ENCODE measurements at places on chromosomes 6 and 20.

- no peak for DNase-seq
Measured at GRCh38 chr20:45918779-45919537, 7.0 kb upstream of the PLTP start.

GRCh38 chr20:52047811-52048764, 143.5 kb downstream of the ZFP64 start:
- DNase-seq, result no peak

DNA sequence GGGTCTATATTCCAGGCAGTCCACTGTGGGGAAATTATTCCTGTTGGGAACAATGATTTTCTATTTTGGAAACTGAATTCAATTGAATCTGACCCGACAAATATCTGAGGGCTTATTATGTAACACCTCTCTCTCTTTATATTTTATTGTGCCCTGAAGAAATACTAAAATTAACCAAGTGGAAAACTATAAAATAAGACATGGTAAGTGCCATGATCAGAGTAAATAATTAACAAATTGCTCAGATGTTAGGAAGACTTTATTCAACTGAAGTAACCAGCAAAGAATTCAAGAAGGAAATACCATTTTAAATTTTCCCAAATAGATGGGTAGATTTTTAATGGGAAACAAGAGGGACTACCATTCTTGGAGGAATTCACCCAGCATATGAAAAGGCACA, 632.9 kb downstream of the MAFB start:
- no peak for DNase-seq

- no peak for DNase-seq
Measured at GRCh38 chr6:144711661-144712060, 426.5 kb downstream of the UTRN start.

DNA sequence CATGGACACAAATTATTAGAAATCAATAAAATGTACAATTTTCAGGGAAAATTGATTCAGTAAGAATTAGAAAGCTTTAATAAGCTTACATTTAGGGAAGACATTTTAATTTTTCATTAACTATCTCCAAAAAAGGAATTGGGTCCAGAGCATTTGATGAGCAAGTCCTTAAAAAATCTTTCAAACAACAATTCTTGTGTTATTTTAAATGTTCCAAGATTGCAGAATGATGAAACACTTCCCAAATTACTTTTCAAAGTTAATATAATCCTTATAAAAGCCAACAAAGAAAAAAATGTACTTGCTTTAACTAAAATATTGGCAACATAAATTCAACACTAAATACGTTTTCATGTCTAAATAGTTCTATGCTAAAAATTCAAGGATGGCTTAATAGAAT, 102.0 kb downstream of the ADAT2 start:
- DNase-seq, result no peak

- no peak for DNase-seq
Measured at GRCh38 chr6:34218691-34219090, 18.0 kb upstream of the HMGA1 start.

- no peak for DNase-seq
Measured at GRCh38 chr20:5967469-5967868, 17.0 kb downstream of the MCM8 start.

DNA sequence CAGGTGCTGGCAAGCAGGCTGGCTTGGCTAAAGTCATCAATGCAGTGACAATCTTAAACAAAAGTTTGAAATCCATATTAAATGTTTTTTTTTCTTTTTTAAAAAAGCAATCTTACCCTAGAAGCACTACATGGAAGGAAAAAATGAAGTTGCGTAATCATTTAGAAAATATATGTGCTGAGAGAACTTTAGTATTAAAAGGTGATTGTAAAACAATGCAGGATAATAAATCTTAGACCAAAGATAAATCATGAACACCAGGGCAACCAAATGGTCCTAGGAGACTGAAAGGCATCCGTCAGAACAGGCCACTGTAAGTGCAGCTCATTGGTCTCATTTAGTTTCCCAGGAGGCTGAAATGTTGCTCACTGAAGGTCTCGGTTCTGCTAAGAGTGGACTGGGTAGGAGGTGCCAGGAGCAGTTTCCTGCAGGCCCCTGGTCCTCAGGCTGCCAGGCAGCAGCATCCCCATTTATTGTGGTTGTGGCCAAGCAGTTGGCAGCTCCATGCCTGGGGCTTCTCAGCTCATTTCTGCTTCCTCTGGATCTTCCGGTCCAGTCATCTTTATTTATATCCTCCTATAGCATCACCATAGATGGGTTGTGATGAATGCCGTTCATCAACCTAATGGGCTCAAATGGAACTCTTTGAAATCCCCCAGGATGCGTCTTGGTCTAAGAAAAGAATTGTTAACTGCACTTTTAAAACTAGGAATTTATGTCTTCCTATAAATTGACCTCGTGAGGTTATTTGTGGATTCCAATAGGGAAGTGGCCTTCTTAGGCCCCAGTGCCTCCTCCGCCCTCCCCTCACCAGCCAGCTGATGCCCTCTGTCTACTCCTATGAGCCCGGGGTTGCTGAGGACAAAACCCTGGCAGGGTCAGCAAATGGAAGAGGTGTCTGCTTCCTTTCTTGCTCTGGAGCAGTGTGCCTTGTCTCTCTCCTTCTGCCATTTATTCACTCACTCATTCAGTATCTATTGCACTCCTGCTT, 269.0 kb downstream of the UST start:
- no peak for DNase-seq

DNA sequence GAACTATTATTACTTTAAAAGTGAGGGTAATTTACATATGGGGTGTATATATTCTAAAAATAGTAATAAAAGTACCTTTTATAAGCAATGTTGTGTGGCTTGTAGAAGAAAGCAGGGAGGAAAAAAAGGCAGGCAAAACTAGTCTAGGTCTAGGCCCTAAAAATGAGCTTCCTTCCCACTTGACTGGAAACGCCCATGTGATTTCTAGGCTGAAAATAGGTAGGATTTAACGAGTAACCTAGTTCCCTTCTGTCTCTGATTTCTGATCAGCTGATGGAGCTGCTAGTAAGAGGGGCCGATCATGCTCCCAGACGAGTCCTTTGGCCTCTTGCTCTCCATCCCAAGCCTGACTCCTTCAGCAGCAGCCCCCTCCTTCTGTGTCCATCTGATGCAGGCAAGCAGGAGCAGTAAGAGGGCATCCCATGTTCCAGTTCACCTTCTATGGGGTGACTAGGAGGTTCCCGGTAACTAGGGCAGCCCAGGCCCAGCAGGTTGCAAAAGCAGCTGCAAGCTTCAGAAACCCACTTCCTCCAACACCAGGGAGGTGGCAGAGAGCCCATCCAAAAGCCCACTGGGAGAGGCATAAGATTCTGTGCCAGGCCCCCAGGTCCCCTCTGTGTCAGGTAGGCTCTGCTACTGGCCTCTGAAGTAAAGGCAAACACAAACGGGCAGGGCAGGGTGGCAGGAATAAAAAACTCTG, 24.4 kb downstream of the TBC1D20 start:
- no peak for DNase-seq

DNA sequence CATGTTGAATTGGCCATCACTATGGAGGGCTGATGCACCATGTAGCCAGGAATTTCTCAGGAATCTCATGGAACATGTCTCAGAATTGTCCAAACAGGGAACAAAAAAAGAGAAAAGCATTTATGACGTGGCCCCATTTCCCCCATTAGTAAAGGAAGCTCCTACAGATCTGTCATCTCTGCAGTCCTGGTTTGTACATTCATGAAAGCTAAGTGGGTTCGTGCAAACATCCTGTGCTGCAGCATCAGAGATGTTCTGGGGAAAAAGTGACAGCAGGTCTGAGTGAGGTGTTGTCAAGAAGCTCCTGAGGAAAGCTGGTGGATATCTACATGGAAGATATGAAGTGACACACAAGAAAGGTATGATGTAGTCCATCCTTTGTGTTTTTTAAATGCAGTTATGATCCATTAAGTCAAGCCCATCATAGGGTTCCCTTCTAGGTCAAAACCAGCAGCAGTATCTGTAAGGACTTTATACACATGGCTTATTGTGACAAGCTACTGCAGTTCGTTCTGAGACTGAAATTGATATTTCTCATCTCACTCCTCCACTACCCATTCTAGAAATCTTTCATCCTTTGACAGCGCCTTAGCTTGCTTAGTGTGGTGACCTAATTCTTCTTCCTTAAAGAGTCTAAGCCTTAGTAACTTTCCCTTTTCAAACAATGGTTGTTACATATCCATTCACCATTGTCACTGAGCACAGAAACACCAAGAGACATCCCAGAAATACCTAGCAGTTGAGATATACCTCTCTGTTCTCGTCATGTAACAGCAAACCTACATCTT, 200.0 kb upstream of the TCF21 start:
- DNase-seq, result no peak

DNA sequence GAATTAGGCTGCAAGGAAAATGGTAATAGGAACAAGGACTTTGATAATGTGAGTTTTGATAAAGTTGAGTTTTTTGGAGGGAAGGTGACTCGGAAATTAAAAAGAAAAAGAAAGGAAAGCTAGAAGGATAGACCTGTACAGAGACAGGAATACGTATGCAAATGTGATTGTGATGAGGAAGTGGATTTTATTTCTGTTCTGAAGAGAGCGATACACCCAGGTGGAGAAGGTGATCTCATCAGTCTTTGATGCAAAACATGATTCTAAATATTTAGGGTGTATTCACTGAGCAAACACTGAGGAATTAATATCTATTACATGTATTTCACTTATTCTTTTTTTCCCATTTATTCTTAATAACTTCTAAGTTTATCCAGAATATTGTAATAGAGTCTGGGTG, 9.2 kb upstream of the PLEKHG1 start:
- DNase-seq, result no peak

GRCh38 chr6:127302728-127303660, 36.3 kb downstream of the RNF146 start:
- peak; percentile 30 for DNase-seq

- no peak for DNase-seq
Measured at GRCh38 chr6:27280064-27280539, 32.0 kb downstream of the POM121L2 start.

DNA sequence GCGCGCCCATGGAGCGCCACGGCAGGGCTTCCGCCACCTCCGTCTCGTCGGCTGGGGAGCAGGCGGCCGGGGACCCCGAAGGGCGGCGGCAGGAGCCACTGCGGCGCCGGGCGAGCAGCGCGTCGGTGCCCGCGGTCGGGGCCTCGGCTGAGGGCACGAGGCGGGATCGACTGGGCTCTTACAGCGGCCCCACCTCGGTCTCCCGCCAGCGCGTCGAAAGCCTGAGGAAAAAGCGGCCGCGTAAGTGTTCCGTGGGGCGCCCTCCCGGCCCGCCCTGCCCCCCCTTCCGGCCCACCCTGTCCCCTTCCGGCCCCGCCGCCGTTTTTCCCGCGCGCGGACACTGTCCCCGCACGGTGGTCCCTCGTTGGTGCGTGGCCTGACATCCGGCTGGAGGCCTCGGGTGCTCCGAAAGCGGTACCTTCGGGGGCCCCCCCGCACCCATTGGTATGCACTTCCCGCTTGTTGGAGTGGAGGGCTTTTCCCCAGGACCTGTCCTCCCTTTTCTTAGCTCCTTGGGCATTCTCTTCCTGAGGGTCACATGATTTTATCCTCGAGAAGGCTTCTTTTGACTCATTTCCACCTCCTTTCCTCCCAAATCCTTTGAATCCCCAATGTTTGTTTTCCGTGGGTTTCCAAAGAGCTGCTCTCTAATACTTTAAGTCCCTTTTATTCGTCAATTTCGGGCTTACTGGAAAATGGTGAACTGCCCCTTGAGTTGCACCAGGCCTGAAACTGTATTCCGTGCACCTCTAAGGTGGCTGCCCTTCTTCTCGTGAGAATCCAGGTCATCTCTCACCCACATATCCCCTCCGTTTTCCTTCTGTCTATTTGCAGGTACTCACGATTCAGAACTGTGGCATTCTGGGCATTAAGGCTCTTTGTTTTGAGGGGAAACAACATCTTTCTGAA, 556 bp downstream of the PANK2 start:
- no peak for DNase-seq

- no peak for DNase-seq
Measured at GRCh38 chr6:125377621-125378020, 75.9 kb upstream of the HDDC2 start.

DNA sequence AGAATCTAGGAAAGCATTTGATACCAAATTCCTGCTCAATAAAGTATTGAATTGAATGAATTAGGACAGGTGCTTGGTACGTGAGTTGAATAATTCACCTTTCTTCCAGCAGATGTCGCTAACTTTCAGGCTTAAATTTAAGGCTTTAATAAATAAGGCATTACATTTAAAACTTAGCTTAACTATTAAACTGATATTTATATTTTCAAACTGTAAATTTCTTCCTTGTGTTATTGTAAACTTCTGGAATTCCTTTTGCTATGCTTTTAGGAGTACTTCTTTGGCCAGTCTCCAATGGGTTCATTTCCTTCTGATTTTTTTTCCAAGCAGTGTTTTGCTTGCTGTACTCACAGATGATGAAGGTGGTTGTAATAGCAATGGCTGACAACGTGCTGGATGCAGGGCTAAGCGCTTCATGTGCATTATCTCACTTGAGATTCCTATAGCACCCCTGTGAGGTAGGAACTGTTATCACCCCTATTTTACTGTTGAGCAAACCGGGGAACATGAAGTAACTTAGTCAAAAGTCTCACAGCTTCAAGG, 71.3 kb upstream of the SLC2A12 start:
- no peak for DNase-seq

- DNase-seq, result no peak
Measured at GRCh38 chr20:40276301-40276700, 412.7 kb downstream of the MAFB start.

DNA sequence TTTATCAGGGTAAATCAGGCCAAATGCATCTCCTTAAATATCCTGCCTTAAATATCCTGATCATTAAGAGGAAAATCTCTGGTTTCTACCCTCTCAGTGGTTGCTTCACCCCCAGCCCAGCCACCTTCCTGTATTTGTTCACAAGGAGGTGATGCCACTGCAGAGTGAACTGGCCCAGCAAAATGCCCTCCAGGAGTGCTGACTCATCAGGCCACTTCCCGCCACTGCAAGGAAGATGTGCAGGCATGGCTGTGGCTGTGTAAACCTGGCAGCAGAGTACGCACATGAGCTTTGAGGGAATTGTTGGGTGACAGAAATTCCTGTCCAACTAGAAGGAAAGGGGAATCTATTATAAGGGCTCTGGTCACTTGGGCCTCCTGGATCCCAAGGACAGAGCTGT, 13.8 kb downstream of the NQO2 start:
- DNase-seq, result no peak

DNA sequence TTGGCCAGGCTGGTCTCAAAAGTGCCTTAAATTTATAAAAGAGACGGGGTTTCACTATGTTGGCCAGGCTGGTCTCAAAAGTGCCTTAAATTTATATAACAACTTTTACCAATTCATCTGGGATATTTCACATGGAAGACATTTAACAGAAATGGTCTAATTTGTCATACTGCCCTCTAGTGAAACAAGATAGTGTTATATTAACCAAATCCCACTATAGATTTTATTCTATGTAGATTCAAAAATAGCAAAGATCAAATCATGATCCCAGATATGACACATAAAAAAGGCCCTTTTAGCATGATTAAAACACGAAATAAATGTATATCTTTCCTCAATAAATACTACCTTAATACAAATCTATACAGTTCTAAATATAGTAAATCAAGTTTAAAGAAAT, 102.8 kb upstream of the TFAP2D start:
- no peak for DNase-seq
